ENCODE measurements at places on chromosomes 5 and 9. TPM values are rescaled to one million over a fixed set of nuclear protein-coding genes. Genes with fewer than 3 reads are reported as not detected.
A peak's percentile ranks its signal among the peaks of the same experiment; 100 is the strongest.

The PTGR1 gene
- 0.25 TPM for total RNA-seq

The SH3TC2 gene
- total RNA-seq: not detected

The RXRA gene
- total RNA-seq: 1.2 TPM

The FAXDC2 gene
- total RNA-seq: not detected

The SARDH gene
- total RNA-seq: 1.9 TPM

The CER1 gene
- not detected for total RNA-seq

The SPATA31D3 gene
- not detected for total RNA-seq

The ARHGEF28 gene
- not detected for total RNA-seq

DNA sequence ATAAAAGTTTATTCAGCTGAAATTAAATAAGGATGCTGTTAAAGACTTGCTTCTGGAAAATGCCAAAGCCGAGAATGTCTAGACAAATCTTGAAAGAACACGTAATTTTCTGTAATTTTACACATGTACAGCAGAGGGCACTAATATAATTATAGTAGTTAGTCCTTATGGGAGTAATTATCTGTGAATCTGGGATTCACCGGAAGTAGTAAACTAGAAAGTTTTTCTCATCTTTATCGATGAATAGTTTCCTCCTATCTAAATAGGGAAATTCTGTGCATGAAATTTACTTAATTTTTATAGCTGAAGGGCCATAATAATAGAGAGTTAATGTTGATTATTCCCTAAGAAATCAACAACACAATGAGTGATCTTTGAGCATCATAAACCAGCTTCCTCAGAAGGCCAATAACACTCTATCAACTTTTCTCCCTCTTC lies 18.4 kb upstream of the CNTLN start:
- DNase-seq: no peak

- peak; percentile 5 for DNase-seq
Observed at GRCh38 chr5:390623-391491, 52.1 kb upstream of the EXOC3 start.

DNA sequence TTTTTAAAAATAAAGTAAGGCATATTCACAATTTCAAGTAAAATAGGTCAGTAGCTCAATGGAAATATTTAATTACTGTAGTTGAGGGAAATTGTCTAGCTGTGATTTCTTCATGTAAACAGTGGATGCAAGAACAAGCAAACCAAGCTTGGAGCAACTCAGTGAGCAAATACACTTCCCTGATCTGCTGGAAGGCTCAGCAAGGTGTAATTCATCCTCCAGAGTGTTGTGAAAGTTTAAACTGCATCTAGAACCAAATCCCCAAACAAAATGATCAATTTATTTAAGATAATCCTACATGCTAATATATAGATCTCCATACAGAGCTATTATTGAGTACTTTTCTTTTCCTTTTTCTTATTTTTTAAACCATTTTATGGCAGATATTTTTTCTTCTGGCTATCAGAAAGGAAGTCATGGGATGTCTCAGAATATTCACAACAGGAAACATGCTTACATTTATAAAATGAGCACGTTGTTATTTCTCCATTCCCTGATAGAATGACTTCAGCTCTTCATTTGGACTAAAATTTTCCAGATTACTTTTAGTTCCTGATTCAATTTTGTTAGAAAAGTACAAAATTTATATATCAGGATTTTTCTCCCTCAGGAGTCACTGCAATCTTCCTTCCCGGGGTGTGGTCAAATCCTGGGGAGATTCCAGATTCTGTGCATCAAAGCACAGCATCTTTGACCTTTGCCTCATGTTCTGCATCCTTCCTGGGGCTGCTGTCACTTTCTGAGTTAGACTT lies 219.2 kb upstream of the ELL2 start:
- no peak for DNase-seq

DNA sequence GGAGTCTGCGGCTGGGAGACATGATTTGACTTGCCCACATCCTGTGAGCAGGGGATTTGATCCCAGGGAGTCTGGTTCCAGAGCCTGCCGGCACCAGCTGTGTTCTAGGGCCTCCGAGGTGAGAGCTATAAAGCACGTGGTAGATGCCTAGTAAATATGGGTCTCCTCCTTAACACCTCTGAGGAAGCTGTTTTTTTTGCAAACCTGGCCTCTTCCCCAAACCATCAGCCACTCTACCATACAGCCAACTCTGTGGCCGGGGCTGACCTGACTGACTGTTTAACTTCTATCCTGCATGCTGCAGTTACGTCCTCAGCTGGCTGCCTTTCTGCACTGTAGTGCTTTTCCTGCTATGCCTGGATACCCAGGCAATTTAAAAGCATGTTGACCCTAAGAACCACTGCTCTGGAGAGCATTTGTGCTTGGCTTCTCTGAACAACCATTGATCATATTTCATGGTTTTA lies 220.5 kb downstream of the SLIT3 start:
- DNase-seq: no peak

DNA sequence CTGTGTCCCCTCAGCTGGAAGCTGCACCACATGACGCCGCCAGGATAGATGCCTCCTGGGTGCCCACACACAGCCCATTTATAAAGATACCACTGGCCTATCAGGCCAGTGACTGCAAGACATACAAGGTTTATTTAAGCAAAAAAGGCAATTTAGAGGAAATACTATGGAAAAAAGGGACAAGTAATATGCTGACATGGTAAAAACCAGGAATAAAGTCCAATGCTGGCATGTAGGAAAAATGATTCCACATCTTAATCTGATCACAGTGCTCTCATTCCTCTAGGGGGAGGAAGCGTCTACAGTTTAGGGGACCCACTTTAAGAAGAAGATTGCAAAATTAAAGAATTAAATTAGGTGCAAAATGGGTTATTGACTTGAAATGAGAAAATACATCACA lies 80.1 kb downstream of the ZNF354C start:
- DNase-seq: no peak

DNA sequence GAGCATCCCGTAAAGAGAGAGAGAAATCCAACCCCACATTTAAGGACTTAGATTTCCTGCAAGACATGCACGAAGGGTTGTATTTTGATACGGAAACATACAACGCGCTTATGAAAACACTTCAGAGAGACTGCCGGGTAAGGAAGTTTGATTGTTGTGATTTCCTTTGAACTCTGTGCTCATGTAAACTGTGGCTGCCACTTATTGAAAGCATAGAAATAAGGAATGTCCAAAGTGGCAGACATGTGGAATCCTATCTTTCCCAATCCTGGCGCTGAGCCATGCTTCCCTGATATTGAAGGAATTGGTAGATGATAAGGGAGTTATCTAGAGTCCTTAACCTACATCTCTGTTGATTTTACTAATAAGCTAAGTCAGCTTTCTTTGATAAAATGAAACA lies 119.4 kb downstream of the PRKACG start:
- DNase-seq: no peak

DNA sequence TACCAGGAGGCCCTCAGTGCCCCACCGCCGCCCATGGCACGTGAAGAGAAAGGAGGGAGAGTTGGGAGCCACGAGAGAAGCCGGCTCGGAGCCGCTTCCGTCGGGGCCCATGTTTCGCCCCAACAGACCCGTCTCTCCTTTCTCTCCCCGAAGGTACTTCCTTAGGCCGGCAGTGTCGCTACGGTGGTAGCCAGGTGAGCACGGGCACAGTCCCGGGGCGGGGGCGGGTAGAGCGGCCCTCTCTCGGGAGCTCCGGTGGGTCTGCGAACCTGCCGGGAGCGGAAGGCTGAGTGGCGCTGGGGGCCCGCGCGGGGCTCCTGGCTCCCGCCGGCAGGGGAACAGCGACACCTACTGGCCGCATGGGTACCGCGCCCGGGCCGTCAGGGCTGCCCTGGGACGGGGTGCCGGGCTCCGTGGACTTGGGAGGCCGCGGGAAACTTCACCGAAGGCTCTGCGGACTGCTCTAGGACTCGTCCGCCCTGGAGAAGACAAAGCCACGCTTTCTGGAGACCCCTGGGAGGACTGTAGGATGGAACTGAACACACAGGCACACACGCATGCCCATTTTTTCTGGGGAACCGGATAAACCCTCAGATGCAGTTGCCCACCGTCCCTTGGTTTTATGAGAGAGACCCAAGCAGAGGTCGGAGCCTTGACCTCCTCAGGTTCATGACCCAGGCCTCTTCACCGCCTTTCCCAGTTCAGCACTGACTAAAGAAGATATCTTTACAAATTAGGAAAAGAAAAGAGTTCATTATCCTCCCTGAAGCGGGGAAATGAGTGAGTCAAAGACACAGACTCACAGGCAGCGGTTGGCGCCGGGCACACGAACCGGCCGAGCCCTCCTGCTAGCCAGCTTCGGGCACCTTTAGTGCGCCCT lies 202.5 kb downstream of the MEF2C start:
- DNase-seq: peak; percentile 73

All from activated CD4-positive, alpha-beta T cell treated with anti-CD3 and anti-CD28 coated beads, Interleukin-2, amount 10 ng/mL, durations not matched to agents 7 days and 5 days (primary cell).